ENCODE measurements at places on chromosomes 7 and 10.

DNA sequence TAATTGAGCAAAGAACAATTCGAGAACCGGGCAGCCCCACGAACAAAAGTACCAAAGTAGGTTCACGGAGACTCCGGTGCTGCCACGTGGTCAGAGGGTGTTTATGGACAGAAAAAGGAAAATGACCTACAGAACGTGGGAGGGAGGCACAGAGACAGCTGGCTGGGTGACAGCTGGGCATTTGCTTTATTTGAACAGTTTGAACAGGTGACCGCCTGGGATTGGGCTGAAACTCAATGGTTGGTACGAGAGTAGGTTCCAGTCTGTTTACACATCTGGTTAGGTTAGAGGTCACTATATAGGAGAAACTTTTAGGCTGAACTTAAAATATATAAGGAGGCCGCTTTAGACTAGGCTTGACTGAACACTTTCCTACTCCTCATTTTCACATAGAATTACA is 50.6 kb upstream of the CELF2 start:
- no peak for DNase-seq

DNA sequence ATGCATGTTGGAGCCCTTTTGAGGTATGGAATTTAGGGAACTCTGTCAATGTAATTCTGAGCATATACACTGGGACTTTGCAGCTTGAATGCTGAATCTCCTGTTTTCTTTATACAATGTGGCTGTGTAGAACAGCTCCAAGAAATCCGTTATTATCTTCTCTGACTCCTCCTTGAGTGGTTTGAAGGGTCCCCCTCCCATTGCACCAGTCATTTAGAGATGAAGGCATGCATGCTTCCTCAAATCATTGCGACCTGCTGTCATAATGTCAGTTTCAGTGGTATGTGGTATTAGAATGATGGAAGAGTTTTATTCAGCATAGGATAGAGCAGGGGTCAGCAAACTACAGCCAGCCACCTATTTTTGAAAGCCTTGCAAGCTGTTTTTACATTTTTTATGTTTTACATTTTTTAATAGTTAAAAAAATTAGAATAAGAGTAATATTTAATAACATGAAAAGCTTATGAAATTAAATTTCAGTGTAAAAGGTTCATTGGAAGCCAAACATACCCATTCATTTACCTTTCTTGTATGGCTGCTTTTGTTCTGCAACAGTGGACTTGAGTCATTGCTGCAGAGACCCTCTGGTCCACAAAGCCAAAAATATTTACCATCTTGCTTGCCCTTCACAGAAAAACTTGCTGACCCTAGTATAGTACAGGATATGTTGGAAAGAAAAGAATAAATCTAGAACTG is 8.1 kb downstream of the STK17A start:
- peak; percentile 76 for DNase-seq

GRCh38 chr7:74183142-74183541 is 9.0 kb downstream of the EIF4H start:
- no peak for DNase-seq

DNA sequence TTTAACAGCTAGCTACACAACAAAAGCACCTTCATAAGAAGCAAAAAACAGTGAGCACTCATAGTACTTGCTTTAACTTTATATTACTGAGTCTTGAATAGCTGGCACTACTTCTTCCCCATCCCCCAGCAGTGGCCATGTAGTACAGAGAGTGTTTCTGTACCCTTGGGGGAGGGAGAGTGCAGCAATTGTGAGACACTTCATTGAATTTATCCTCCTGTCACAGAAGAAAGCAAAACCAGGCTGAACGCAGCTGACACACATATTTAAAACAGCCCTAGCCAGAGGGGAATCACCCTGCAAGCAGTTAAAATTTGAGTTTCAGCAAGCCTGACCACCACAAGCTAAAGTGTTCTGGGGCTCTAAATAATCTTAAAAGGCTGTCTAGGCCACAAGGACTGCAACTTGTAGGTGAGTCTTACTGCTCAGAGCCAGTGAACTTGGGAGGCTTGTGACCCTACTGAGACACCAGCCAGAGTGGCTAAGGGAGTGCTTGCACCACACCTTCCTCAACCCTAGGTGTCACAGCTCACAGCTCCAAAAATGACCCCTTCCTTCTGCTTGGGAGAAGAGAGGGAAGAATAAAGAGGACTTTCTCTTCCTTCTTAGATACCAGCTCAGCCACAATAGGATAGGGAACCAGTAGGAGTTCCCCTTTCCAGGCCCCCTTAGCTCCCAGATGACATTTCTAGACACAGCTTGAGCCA is 97.7 kb upstream of the MEOX2 start:
- DNase-seq = no peak

DNA sequence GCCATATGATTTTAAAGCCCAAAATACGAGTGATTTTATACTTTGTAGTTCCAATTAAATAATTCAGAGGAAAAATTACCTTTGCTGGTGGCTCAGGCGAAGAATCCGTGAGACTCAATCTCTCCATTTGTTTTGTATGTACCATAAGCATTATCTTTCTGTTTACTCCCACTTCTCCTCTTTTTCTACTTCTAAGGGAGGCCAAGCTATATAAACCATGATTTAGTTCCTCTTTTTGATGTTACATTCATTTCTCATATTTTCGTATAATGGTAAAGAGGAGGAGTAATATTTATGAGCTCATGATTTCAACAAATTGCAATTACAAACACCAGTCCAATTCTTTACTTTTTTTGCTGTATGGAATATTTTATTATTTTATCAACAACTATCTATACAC is 50.6 kb upstream of the TES start:
- no peak for DNase-seq

DNA sequence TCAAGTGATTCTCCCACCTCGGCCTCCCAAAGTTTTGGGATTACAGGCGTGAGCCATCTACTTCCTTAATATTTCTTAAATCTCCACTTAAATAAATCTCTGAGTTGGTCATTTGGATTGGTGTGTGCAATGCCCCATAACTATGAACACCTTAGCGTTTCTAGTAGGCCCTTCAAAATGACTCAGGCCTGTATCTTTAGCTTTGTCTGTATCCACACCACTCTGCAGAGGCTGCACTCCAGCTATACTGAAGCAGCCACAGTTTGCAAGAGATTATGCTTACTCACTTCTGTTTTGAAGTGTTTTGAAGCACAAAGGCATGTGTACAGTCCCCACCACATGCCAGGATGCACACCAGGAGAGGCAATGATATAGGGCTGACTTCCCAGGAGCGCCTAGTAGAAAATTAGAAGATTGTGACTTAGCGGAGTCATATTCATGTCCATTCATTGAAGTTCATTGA is 2.4 kb upstream of the ST7 start:
- no peak for DNase-seq

GRCh38 chr7:5997210-5997808 is 11.5 kb downstream of the PMS2 start:
- peak; percentile 30 for DNase-seq

DNA sequence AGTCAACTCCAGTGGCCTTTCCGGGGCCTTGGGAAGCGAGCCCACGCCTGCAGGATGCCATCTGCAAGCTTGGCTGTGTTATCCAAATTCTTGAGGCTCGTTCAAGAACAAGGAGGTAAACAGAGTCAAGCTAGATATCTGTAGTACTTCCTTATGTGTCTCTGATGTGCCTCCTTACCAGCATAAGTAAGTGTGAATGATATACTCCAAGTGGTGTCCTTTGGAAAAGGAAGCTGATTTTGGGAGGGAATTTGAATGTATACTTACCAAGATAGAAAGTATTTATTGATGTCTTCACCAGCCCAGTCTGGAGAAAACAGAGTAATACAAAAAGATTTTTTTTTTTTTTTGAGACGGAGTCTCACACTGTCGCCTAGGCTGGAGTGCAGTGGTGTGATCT is 372.3 kb upstream of the GALNT17 start:
- DNase-seq = no peak

Measured in activated CD4-positive, alpha-beta T cell treated with anti-CD3 and anti-CD28 coated beads, Interleukin-2, Interleukin-4, amounts not matched to agents 100 ng/mL and 50 ng/mL, durations not matched to agents 16 hours and 8 hours (primary cell).